ENCODE measurements at places on chromosomes 16 and 17. TPM values are rescaled to one million over a fixed set of nuclear protein-coding genes. Genes with fewer than 3 reads are reported as not detected.

DNA sequence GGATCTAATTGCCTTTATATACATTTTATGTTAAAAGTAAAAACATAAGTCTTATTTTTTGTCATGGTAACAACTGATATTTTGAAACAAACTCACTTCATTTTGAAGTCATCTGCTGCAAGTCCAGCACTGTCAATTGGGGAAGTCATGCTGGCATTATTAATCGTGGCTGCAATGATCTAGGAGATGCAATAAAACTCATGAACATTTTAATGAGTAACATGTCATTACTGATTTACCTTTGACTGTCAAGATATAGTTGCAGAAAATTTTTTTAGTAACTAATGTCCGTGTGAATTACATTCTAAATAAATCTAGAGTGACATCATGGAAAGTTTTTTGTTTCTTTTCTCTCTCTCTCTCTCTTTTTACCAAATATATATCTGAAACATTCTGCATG lies 17.3 kb upstream of the KRT24 start:
- no peak overlapping the region for H3K27ac ChIP-seq
- H3K27me3 ChIP-seq: no peaks in the 10 kb centered on the region
- no peak for DNase-seq
- no peaks in the 10 kb centered on the region for H3K36me3 ChIP-seq

DNA sequence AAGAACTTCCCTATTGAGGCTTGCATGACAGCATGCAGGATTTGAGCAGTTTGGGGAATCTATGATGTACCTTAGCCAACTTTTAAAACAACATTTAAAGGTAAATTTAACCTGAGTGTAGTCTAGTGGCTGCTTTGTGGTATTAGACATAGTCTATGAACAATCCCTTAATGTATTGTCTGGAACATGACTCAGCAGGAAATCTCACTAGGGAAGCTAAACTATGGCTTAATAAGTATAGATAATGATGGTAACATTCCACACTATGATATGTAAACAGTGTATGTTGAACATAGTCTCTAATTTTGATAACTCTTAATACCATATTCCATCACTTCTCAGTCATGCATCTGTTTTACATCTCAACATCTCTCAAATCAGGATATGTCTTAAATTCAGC lies 52.1 kb upstream of the SLC12A3 start:
- no peaks in the 10 kb centered on the region for H3K27me3 ChIP-seq
- no peaks in the 10 kb centered on the region for H3K4me1 ChIP-seq
- no peak overlapping the region for H3K27ac ChIP-seq
- H3K36me3 ChIP-seq: no peaks in the 10 kb centered on the region

DNA sequence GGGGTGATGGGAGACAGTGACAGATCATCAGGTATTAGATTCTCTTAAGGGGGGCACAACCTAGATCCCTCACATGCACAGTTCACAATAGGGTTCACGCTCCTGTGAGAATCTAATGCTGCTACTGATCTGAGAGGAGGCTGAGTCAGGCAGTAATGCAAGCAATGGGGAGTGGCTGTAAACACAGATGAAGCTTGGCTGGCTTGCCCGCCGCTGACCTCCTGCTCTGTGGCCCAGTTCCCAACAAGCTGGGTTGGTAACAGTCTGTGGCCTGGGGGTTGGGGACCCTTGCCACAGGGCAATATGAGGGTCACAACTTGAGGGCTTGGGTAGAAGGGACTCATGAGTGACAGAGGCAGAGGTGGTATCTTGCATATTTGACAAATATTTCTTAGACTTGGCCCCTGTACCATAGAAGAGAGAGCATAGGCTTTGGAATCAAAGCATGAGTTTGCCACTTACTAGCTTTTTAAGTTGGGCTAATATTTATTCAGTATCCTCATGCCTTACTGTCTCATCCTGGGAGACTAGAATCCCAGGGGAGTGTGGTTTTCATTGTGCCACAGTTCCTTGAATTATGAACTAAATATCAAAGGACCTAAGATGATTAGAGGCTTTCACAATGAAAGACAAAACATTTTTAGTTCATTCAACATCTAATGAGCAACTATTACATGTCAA lies 133.4 kb downstream of the SPACA3 start:
- H3K4me3 ChIP-seq: no peak overlapping the region
- H3K36me3 ChIP-seq: no peaks in the 10 kb centered on the region
- no peak overlapping the region for H3K27ac ChIP-seq

IRF8 gene
- 2.9 TPM for polyA plus RNA-seq

- H3K4me1 ChIP-seq: no peaks in the 10 kb centered on the region
- H3K27me3 ChIP-seq: no peaks in the 10 kb centered on the region
- H3K36me3 ChIP-seq: peaks cover 20% of the 10 kb centered on the region
- no peak for DNase-seq
Observed at GRCh38 chr16:22255335-22255734, 41.9 kb upstream of the POLR3E start.

DNA sequence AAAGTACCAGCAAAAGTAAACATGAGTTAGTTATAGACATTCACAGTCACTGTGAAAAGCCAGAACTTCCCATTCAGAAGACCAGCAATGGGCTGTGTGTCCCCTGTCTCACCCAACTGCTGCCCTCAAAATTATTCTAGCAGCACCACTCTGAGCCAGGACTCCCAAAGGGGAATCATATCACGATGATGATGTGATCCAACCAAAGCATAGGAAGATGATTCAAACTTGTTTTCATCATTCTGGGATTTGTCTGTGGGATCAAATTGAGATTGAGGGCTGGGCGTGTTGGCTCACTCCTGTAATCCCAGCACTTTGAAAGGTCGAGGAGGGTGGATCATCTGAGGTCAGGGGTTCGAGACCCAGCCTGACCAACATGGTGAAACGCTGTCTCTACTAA lies 6.4 kb upstream of the NAT9 start:
- H3K4me3 ChIP-seq: no peak overlapping the region
- H3K36me3 ChIP-seq: no peaks in the 10 kb centered on the region
- no peak for DNase-seq

SEPTIN1 gene
- 5.0 TPM for polyA plus RNA-seq

TP53TG3F gene
- not detected for polyA plus RNA-seq

CNTNAP1 gene
- 1.4 TPM for polyA plus RNA-seq
